Smooth muscle cell of the pulmonary artery (primary cell): ENCODE measurements at places on chromosomes 2 and 18. TPM values are rescaled to one million over a fixed set of nuclear protein-coding genes. Genes with fewer than 3 reads are reported as not detected.

STK16 gene
- 31.2 and 31.4 TPM in 2 replicates for total RNA-seq

MOGAT1 gene
- total RNA-seq: not detected in 2 replicates

DCTN1 gene
- 191 and 217 TPM in 2 replicates for total RNA-seq

TMEM178A gene
- total RNA-seq: 0.86 and 1.2 TPM in 2 replicates

RTKN gene
- 16.3 and 23.5 TPM in 2 replicates for total RNA-seq

LIMS4 gene
- total RNA-seq: 3.1 and 9.4 TPM in 2 replicates

SULT1C2 gene
- 0.07 and 0.23 TPM in 2 replicates for total RNA-seq

CYTIP gene
- 5.5 and 23.5 TPM in 2 replicates for total RNA-seq

ASXL3 gene
- total RNA-seq: under 0.01 and 0.78 TPM in 2 replicates

KCNE4 gene
- 37.7 and 120 TPM in 2 replicates for total RNA-seq

PDE1A gene
- 9.7 and 108 TPM in 2 replicates for total RNA-seq

CDH2 gene
- total RNA-seq: 84.8 and 368 TPM in 2 replicates

TNP1 gene
- total RNA-seq: not detected in 2 replicates

SMC6 gene
- total RNA-seq: 17.7 and 19.4 TPM in 2 replicates

ZFAND2B gene
- 18.1 and 26.0 TPM in 2 replicates for total RNA-seq

CD207 gene
- not detected in 2 replicates for total RNA-seq

ASB18 gene
- not detected in 2 replicates for total RNA-seq

SERPINB4 gene
- not detected in 2 replicates for total RNA-seq

PLEKHB2 gene
- total RNA-seq: 105 and 131 TPM in 2 replicates

PCARE gene
- not detected in 2 replicates for total RNA-seq

ARHGAP25 gene
- total RNA-seq: 0.10 and 0.91 TPM in 2 replicates

ITGB6 gene
- 0.07 and 0.40 TPM in 2 replicates for total RNA-seq

ME2 gene
- 35.6 and 50.7 TPM in 2 replicates for total RNA-seq

EVA1A gene
- total RNA-seq: 26.7 and 94.9 TPM in 2 replicates

CPLX4 gene
- not detected in 2 replicates for total RNA-seq

ZNF385B gene
- not detected in 2 replicates for total RNA-seq

GRB14 gene
- 4.1 and 10.4 TPM in 2 replicates for total RNA-seq

FBLN7 gene
- 7.5 and 17.7 TPM in 2 replicates for total RNA-seq

SKA1 gene
- total RNA-seq: 1.7 and 3.0 TPM in 2 replicates

CHST9 gene
- total RNA-seq: not detected in 2 replicates

CFAP65 gene
- total RNA-seq: 0.03 TPM in 1 of 2 replicates, not detected in the other

TUBA3E gene
- not detected in 2 replicates for total RNA-seq

TLX2 gene
- total RNA-seq: not detected in 2 replicates

TCF7L1 gene
- total RNA-seq: 5.1 and 5.2 TPM in 2 replicates

RNF152 gene
- total RNA-seq: 36.8 and 68.2 TPM in 2 replicates

SH3RF3 gene
- total RNA-seq: 7.8 and 10.8 TPM in 2 replicates
